Tibial nerve (tissue), 4 donors: ENCODE measurements at places on chromosomes 3 and 15.
A peak's percentile ranks its signal among the peaks of the same experiment; 100 is the strongest.

GRCh38 chr3:193605876-193606275 is 12.9 kb downstream of the OPA1 start:
- no peak for DNase-seq

GRCh38 chr3:25177041-25177440 is 251.0 kb upstream of the RARB start:
- no peak for DNase-seq

- no peak for DNase-seq
Observed at GRCh38 chr3:23845326-23846216, 39.8 kb downstream of the UBE2E1 start.

DNA sequence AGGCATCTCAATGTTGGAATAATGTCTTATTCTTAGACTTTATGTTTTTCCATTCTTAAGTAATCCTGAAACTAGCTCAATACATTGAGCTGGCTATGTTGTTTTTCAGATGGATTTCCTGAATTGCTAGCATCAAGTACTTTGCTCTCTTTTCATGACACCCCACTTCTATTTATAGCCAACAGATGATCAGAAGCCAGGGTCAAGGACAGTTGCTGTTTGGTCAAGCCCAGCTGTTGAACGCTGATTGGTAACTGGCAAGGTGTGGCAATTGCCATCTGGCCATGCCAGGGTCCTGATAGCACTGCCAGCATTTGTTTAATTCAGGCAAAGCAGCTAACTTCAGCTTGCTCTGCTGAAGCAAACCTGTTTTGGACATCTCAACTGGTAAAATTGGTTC is 46.2 kb upstream of the PLCL2 start:
- no peak for DNase-seq

GRCh38 chr15:80020731-80021130 is 38.7 kb upstream of the ZFAND6 start:
- no peak for DNase-seq

DNA sequence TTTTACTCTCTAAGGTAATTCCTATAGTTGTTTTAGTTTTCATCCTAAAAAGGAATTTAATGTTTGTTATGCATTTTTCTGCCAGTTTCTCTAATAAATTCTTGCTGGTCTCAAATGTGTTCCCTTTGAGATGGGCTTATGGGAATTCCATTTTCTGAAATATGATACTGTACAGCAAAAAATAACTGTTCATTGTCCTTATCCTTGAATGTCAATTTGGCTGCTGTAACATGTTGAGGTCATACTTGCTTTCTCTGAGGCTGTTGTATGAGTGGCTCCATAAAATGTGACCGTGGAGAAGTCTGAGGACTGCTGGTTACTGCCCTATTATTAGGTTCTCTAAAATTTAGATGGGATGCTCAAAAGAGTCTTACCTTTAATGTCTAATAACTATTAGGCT is 266.5 kb downstream of the ADAMTS17 start:
- DNase-seq, result no peak

- DNase-seq, result no peak
Observed at GRCh38 chr3:3089017-3089416, 21.2 kb downstream of the IL5RA start.

GRCh38 chr3:123287962-123288302 is 86.2 kb downstream of the SEC22A start:
- DNase-seq, result no peak

DNA sequence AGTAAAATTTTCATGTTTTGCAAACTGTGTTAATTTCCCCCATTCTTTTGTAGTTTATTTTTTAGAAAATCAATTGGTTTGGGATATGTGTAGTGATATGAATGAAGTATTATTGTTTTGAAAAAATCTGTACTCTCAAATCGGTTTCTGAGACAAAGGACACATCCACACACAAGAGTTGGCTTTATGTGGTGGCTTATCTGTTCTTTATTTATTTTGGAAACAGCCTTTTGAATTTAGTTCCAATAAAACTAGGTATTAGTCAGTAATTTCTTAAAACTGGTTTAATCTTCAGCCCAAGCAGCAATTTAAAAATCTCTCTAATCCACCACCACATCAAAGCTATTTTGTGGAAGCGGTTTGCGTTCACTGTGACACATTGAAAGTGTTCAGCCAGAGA is 741.5 kb upstream of the GRM7 start:
- no peak for DNase-seq

DNA sequence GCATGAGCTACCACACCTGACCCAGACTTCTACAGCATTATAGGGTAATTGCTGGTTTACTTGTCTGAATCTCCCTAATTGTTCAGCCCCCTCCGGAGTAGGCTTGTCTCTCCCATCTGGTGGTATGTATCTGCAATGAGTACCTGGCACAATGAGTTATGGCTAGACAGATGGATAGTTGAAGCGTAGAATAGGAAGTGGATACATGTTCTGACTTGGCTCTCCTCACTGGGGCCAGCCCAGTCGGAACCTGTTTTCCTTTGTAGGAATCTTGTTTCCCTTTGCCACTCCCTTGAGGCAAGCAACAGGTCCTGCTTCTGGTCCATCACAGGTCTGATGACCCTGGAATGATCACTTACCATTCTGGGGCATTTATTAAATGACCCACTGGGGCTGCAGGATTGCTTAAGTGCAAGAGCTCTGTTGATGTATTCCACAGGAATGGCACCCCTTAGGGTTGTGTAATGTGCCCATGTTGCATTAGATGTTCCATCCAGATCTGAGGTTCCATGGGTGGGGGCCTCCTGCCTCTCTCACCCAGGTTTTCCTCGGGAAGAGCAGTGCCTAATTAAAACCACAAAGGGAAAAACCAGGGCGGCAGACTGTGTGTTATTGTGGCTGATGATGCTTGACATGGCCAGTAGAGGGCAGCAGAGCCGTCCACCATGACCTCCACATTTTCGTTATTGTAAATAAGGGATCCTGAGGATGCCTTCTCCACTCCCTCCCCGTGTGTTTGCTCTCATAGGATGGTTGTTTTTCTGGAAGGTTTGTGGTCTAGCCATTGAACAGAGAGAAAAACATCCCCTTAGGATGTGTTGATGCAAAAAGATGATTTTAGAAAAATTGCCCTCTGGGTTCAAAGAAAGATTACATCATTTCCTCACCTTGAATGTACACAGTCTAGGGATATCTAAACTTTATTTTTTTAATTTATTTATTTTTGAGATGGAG is 58.0 kb downstream of the CMTM8 start:
- peak; percentile 34 for DNase-seq

DNA sequence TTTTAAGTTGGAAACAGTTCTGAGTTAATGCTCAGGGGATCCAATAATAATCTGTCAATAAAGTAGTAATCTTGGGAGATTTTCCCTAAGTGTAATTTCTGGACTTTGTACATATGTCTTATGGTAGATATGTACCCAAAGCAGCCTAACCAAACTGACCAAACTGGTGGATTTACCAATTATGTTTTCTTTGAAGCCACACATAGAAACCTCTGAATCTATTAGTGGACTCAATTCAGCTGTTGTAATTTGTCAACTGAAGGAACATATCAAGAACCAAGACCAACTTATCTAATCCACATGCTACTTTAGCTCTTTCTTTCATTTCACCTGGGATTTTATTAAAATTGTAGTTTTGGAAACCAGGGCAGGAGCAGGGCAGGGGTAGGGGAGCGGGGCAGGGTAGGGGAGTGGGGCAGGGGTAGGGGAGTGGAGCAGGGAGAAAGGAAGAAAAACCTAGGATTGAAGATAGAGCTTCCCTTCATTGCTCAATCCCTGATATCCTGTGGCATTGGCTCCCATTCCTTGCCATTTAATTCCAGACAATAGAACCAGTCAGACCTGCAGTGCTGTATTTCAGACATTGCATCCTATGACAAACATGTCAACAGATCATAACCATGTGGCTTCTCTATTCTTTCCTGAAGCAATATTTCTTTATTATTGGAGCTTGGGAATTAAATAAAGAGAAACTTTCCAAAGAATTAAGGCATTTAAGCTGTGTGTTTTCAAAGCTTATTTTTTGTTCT is 101.8 kb downstream of the NFKBIZ start:
- DNase-seq, result no peak

- DNase-seq, result no peak
Observed at GRCh38 chr3:123320221-123320620, 118.5 kb downstream of the SEC22A start.

DNA sequence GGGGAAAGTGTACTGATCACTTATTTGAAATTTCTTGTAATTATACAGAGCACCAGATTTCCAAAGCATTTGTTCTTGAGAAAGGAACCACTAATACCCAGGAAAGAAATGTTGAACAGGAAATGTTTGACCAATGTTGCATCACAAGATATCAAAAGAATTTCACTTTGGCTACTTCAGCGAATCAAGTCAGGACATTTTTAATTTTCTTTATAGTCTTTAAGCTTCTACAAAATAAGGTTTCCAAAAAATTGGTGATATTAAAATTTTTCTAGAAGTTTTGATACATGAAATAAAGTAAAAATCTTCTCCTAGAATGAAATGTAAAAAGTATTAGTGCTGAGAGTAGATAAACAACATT is 421.9 kb downstream of the MECOM start:
- DNase-seq, result no peak

GRCh38 chr3:134325061-134325705 is 49.1 kb downstream of the AMOTL2 start:
- DNase-seq, result no peak

- DNase-seq, result no peak
Observed at GRCh38 chr15:33314069-33314468, 3.3 kb downstream of the RYR3 start.

DNA sequence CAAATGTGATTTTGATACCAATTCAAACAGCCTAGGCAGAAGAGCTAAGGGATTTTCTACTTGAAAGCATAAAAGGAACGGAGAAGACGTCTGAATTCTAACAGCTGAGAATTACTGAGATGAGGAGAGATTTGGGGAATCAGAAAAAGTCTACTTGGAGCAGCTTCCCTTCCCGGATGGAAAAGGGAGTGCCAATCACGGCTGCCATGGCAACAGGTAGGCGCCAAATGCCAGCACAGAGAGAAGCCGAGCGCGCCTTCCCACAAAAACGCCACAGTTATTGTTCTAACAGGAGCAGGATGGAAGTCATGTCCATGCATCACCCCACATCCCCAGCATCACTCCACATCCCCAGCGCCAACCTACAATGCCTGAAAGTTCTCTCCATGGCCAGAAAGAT is 63.5 kb upstream of the PRR20G start:
- DNase-seq, result no peak

GRCh38 chr3:129231331-129232119 is 17.9 kb upstream of the COPG1 start:
- no peak for DNase-seq

DNA sequence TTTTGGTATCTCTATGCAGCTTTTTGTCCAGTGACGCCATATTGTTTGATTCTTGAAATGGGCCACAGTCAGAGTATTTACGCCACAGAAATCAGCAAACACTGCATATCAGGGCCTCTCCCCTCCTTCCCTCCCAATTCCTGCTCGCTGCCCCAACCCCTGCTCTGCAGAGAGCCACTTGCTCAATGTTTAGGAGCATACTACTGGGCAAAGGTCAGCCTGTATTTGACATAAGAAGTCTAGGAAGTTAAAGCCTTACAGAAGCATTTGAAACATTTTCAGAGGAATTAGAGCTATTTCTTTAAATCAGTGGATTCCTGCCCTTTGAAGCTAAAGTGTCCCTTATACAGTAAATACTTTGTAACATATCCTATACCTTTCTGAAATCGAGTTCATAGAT is 17.4 kb upstream of the RARB start:
- DNase-seq, result no peak

DNA sequence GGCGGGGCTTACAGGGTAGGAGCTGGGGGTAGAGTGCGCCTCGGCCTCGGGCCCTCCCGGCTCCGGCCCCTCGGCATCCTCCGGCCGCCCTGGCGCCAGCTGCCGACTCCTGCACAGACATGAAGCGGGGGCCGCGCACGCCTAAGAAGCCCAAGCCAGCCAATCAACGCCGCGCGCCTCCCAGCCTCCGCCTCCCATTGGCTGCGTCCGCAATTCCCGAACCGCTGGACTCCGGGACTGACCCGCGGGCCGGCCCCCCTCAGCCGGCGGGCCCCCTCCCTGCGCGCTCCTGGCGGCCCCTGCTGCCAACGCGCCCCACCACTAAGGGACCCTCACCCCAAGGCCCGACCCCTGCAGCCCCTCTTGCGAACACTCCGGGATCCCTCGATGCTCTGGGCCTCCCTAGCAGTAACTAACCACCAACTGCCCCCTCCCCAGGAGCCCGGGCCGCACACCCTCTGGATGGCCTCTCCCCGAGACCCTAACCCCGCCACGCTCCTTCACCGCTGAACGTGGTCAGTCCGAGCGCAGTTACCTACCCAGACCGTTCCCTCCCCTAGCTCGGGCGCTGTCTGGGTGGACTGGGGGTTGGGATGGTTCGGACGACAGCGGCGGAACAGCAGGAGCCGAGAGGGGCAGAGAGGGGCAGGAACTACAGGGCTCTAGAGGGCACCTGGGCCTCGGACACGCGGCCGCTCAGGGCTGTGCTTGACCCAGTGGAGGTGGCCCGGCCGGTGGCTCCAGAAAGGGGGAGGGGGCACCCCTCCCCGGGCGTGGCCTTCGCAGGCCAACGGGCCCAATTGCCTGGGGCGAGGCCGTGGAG is 5.0 kb downstream of the GATA2 start:
- DNase-seq, result peak; percentile 63

DNA sequence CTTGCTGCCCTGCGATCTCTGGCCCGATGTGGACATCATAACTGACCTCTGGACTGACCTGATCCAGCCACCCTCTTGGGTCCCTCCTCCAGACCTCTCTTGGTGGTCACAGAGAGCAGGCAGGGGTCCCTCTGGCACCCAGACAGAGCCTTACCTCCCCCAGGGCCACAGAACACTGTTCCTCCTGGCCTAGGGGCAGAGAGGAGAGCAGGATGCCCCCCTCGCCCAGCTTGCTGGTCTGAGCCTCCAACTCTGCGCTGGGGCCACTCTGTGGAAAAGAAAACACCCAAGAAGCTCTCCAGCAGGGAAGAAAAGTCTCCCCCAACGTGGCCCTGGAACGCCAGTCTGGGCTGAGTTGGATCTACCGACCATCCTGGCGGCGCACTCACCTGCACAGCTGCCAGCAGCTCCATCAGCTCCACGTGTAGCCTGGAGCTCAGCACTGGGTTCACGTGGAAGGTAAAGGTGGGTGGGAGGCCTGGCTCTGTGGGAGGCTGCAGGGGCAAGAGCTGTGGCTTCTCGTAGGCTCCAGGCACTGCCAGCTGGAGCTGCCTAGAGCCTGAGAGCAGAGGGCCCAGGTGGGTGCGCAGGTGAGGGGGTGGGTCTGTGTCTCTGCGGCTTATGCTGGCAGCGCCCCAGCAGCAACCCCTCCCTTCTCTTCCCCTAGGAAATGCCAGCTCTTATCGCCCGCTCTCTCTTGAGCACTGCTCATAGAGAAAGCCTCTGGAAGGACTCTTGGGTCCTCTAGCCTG is 6.0 kb downstream of the PLA2G4F start:
- no peak for DNase-seq

DNA sequence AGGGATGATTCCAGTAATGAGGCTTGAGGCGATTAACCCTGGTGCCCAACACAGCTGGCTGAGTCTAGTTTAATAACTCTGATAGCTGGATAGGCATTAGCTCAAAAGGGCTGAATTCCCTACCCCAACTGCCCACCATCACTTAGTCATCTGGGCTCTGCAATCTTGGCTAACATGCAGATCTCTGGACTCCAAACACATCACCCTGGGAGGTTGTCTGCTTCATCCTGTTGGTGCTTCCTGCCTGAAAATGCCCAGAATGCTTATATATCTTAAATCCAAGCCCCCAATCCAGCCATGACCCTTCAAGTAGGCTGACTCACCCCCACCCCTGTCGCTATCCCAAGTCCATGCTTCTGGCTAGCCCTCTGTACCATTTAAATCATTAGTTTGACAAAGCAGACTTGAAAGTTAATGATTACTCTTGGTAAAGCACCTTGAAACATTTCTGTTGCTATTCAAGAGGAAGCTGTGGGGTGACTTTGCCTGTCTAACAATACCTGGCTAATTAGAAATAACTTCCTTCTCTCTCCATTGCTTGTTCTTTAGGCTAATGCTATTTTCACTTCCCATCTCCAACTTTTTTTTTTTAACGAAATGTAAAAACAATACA is 107.0 kb upstream of the RORA start:
- DNase-seq, result no peak
